ENCODE measurements at places on chromosomes 7 and 10.

DNA sequence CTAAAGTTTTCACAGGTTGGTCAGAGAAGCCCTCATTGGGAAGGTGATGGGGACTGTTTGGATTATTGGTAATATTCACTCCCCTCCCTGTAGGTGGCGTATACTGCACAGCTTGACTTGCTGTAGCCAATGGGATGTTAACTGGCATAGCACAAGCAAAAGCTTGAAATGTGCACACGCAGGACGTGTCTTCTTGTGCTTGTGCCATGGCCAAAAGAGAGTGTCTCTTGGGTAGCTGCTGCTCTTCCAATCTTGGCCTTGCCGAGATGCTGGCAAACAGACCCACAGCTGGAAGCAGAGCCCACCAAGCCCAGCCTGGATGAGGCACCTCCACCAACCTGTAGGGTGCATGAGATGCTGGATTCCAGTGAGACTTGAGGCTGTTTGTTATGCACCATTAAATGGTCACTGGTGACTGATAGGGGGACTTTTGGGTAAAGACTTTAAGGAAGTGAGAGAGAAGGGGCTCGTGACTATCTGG, 266.0 kb downstream of the GRID1 start:
- DNase-seq, result no peak

GRCh38 chr10:75924309-75924902, 493.0 kb downstream of the LRMDA start:
- no peak for DNase-seq

DNA sequence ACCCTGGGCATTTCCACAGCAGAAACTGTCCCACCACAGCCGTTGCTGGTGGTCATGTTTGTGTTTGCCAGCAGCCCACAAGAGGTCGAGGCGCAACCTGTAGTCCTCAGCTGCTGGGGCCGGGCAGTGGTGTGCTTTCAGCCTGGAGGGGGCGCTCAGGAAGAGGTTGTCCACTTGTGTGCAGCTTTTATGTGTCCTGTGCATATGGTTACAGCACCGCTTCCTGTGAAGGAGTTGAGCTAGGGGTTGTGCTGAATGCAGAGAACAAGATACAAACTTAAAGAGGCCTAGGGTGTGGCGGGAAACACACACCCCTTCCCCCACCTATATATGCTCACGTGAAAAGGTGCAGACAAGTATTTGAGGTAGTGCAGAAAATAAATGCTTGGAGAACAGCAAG, 29.5 kb upstream of the PFKFB3 start:
- DNase-seq, result no peak

DNA sequence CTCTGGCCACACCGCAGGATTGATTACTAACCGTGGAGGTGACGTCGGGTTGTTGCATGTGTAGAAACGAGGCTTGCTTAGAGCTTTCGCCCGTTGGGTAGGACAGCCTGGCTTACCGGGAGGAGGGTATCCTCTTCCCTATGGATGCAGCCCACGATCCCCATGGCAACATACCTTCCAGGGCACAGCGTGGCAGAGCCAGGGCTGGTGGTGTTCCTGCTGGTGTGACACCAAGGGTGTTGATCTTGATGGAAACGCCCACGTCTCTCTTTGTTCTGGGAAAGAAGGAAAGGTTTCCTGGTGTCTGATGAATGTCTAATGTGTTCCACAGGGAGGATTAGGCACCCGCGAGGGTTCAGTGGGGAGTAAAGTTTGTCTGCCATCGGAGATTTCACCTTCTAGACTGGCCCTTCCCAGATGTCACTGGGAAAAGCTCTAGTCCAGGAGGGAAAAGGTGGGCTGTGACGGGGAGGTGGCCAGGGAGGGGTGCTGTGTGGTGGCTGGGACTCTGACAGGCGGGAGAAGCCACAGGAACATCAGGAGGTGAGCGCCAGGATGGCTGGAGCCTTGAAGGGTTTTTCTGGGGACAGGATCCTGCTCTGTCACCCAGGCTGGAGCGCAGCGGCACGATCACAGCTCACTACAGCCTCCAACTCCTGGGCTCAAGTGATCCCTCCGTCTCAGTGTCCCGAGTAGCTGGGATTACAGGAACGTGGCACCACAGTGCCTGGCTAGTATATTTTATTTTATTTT, 102.1 kb downstream of the CUX1 start:
- no peak for DNase-seq

DNA sequence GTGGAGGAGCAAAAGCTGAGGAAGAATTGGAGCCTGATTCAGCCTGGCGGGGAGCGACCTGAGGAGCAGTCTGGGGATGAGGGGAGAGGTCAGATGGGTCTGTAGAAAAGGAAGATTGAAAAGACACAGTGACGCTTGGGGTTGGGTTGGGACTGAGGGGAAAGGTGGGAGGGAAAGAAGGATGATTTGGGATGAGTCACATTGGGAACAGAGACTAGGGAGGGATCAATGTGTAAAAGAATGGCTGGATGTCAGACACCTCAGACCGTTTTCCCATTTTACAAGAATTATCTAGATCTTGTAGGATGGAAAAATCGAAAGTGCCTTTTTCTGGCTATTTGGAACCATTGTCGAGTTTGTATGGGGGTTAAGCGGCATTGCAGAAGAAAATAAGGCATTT, 1076.5 kb downstream of the DNAJB9 start:
- DNase-seq, result no peak

DNA sequence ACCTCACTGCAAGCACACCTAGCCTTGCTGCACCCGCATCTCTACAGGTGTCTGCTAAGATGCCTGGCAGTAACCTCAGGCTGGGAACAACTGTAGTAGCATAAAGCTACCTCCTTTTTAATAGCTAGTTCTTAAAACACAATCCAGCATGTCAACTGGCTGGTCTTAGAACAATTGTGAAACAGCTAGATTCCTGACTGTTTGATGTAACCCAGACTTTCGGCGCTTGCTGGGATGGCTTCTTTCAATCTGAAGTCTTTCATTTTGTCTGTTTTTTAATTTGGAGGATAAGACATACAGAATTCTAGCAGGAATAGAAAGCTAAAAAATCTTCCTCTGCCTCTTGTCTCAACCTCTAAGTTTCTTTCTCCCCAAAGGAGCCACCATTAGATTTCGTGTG, 59.8 kb downstream of the GSDME start:
- no peak for DNase-seq

DNA sequence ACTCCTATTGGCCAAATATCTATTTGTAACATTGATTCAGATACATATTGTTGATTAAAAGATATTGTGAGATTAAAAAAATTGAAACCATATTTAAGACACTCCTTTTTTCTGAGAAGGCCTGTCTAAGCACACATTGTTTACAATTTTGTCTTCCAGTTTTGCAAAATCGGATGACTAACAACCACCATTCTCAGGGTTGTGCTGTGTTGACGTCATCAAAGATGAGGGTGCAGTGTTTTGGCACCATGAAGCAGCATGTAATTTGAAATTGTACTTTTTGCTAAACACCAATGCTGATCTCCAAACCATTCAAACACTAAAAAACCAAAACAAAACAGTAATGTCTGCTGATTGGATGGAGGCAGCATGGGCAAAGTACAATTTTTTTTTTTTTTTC, 7.4 kb downstream of the CREB5 start:
- DNase-seq, result no peak

DNA sequence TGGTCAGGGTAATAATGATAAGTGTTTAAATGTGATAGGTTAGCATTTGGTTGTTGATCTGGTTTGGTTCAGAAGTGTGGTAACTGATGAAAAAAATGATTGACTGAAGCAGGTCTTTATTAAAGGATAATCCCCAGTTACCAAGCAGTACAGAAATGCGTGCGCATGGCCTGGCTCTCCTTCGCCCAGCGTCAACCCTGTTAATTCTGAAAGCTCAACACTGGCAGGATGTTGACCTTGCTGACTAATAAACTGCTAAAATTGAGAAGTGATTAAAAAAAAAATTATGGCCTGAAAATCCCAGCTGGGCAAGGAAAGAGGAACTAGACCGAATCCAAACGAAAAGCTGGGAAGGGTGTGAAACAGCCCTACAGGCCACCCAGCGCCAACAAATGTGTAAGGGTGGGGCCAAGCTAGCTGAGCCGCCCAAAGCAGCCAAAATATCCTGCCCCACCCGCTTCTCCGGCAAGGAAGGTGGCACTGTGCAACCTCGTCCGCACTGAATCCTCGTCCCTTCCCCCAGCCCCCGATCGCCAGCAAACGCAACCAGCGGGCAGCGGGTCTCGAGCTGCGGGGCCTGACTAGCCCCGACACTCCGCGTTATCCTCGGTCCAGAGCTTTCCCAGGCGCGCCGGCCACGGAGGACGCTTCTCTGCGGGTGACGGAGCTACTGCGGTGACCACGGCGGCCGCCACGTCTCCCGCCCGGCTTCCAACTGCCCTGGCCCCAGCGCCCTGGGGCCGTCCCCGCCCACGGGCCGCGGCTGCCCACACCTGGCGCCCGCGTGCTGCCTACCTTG, 561 bp downstream of the SHTN1 start:
- DNase-seq, result no peak

DNA sequence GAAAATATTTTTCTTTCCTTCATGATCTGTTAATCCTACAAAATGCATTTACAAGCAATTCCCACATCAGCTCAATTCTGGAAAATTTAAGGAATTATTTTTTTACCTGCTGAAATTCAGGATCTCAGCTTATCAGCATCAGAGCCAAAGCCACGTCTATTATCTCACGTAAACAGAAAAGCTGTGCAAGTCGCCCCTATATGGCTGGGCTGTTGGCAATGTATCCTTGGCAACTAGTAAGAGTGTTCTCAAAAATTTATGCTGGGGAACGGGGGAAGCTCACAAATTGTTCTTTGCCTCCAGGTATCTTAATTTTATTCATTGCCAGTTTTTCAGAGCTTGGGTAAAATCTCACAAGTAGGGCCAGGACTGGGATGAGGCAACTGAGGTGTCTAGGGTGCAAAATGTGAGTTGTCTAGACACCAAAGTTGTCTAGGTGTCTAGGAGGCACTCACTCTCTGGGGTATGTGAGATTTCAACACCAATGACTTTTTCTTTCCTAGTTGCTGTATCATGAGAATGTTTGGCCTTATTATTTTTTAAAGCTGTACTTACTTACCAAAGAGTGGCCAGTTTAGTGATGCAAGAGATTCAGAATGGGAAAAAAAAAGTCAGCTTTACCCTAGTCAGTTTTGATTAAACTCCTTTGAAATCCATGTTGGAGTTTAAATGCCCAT, 5.1 kb downstream of the GSTO2 start:
- no peak for DNase-seq

DNA sequence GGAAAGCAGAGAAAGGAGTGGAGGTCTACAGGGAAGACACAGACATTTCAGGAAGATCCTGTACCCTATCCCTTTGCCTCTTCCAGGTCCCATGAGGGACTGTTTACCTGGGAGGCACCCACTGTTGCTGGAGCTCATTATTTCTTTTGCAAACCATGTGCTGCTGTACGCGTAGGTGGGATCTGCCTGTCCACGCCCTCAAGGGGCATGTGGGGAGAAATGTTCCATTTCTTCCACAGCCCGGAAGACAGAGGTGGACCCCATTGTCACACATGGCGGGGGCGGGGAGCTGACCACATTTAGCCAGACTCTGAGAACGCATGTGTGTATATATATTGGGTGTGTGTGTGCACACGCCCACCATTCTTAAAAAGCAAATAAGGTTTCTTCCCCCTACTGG, 2.0 kb downstream of the PLXNA4 start:
- DNase-seq, result no peak

DNA sequence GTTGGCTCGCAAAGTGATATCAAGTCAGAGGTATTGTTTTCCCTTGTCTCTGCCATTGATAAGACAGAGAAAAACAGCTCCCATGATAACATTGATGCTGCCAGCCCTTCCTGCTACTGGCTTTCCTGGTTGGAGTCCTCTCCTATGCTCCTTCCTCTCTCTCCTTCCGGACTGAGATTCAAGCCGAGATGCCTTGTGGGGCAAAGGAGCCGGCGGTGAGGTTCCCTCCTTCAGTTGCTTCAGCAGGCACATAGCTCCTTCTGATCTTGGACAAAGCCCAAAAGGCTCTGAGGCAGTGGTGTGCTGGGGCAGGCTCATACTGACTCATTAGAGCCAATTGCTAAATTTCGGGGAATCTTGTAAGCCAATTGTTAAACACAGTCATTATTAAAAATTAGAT, 8.8 kb upstream of the ZCCHC24 start:
- no peak for DNase-seq

GRCh38 chr10:71974489-71975021, 10.4 kb downstream of the CHST3 start:
- DNase-seq, result no peak

DNA sequence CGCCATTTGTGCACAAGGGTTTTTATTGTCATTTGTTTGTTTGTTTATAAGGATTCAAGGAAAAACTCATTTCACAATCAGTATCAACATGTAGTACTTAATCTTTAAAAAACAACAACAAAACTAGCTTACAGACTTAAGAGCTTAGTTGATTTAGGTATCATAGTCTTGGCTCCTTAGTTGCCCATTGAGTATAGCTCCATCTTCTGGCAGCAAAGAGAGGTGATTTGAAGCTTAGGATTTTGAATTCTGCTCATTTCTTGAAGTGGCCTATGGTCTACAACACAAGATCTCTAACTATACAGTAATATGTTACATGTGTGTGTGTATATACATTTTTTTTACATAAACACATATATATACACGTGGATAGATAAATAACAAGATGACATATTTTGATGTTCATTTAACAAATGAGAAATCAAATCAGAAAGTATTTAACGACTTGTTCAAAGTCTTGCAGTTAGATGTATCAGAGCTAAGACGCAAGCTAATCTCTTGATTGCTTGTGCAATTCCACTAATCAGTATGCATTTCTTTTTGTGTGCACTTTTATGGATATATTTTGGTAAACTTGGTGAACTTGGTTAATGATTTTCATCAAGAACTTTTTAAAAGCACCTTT, 307.3 kb downstream of the CAMK1D start:
- no peak for DNase-seq

GRCh38 chr7:139340808-139341057, 404 bp upstream of the FMC1 start:
- DNase-seq, result no peak

GRCh38 chr7:155836216-155837125, 24.2 kb upstream of the SHH start:
- no peak for DNase-seq

- no peak for DNase-seq
Measured at GRCh38 chr10:89093728-89094127, 103.1 kb downstream of the FAS start.

Measured in stimulated activated CD8-positive, alpha-beta memory T cell treated with anti-CD3 and anti-CD28 coated beads, Interleukin-12 subunit alpha, Interleukin-12 subunit beta, amount 100 ng/mL, for 4 hours (primary cell).